ENCODE measurements at places on chromosomes 7 and 10.

DNA sequence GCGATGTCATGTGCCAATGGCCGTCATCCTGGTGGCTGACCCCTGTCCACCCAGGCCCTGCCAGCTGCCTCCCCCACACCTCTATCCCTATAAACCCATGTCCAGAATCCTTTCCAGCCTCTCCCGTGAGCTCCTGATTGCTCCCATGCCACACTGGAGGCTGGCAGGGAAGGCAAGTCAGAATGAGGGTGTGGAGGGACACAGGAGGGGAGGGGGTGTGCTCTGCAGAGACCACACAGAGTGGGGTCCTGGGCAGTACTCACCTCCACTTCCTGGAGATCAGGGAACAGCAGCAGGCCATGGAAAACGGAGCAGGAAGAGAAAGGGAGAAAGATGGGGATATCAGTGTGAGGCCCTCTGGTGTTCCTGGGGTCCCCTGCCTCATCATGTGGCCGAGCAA lies 15.7 kb downstream of the SPOCK2 start:
- DNase-seq, result no peak

DNA sequence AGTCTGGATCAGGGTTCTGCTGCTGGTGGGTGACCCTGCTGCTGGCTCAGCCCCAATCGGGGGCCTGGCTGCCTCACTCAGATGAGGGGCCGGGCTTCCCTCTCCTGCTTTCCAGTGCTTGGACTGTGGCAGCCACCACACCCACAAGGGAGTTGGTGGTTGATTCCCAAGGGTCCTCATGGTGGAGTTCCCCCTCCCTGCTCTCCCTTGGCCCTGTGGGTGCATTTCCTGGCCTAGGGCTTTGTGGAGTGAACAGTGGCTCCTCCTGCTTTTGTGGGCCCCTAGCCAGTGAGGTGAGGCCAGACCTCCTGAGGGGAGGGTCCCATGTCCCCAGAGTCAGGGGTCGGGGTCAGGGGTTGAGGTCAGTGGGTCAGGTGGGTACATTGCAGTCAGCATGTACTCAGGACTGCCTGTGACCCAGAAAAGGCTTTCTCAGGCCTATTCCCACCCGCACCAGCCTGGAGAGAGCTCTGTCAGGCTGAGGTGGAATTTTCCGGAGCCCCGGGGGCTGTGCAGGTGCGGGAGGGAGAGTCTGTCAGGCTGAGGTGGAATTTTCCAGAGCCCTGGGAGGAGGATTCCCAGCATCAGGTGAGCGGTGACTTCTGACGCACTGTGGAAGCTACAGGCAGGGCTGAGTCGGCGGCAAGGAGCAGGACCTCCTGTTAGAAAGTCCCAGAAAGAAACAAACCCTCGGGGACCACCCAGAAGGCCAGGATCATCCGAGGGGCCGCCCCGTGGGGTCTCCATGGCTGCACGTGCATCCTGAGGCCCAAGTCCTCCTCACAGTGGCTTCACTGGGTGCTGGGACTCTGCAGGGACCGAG lies 94.4 kb upstream of the INSIG1 start:
- DNase-seq, result no peak

- DNase-seq, result no peak
These were observed 87.2 kb upstream of the AGK start for GRCh38 chr7:141463986-141464385.

- no peak for DNase-seq
These were observed 171.2 kb downstream of the PTPRN2 start for GRCh38 chr7:158416283-158416933.

- no peak for DNase-seq
These were observed 12.0 kb downstream of the TBX20 start for GRCh38 chr7:35241884-35242283.

GRCh38 chr10:90784771-90785170 lies 73.1 kb downstream of the HTR7 start:
- no peak for DNase-seq

GRCh38 chr10:106931159-106931852 lies 233.2 kb downstream of the SORCS1 start:
- peak; percentile 37 for DNase-seq

GRCh38 chr10:101867931-101868330 lies 24.3 kb upstream of the KCNIP2 start:
- no peak for DNase-seq

GRCh38 chr10:132987671-132988571 lies 45.6 kb upstream of the CFAP46 start:
- DNase-seq, result peak; percentile 4

DNA sequence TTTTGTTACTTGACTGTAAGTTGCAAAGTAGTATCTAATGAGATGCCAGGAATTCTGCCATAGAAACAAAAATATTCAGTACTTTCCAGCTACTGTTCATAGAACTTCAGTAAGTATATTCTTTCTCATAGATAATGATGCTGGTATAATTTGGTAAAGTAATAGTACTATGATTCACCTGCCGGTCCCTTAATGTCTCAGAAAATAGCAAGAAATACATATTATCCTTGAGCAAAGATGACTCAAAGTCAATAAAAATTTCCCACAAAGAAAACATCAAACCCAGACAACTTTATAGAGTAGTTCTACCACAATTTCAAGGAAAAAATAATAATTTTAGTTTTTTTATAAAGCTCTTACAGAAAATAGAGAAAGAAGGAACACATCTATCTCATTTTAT lies 105.4 kb downstream of the EPDR1 start:
- no peak for DNase-seq

GRCh38 chr7:4819560-4820404 lies 42.0 kb downstream of the PAPOLB start:
- no peak for DNase-seq

- DNase-seq, result no peak
These were observed 34.2 kb downstream of the ADRB1 start for GRCh38 chr10:114077815-114078219.

GRCh38 chr10:130989670-130990232 lies 321.8 kb downstream of the TCERG1L start:
- no peak for DNase-seq

DNA sequence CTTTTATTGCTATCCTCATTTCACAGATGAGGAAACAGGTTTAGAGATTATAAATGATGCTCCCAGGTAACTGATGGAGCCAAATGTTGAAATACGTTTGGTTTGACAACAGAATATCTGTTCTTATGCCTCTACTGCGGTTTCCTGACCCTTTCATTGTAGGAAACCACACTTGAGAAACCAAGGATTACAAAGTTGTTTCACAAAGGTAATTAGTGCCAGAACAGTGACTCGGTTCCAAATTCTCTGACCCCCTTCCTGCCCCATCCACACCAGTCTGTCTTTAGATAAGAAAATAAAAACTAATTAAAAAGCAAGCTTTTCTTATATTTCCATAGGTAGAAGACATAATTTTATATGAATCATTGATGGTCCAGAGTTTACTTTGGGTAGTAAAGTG lies 393.7 kb upstream of the MBL2 start:
- DNase-seq, result no peak

- no peak for DNase-seq
These were observed 100.8 kb downstream of the ARHGAP21 start for GRCh38 chr10:24622781-24623301.

GRCh38 chr7:135246191-135246825 lies 12.7 kb downstream of the STRA8 start:
- DNase-seq, result no peak

GRCh38 chr10:116055917-116056252 lies 217.1 kb downstream of the GFRA1 start:
- no peak for DNase-seq

GRCh38 chr10:22333167-22333974 lies 11.9 kb upstream of the SPAG6 start:
- no peak for DNase-seq

DNA sequence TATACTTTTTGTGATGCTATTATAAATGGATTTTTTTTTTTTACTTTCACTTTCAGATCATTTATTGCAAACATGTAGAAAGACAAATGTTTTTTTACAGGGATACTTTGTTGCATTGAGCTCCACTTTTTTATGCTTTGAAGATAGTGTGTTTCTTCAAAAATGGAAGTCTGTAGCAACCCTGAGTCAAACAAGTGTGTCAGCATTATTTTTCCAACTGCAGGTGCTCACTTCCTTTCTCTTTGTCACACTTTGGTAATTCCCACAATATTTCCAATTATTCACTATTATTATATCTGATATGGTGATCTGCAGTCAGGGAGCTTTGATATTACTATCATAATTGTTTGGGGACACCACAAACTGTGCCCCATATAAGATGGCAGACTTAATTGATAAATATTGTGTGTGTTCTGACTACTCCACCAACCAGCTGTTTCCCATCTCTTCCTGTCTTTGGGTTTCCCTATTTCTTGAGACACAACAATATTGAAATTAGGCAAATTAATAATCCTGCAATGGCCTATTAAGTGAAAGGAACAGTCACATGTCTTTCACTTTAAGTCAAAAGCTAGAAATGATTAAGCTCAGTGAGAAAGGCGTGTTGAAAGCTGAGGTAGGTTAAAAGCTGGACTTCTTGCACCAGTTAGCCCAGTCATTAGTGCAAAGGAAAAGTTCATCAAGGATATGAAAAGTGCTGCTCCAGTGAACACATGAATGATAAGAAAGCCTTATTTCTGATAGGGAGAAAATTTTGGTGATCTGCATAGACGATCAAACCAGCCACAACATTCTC lies 231.3 kb upstream of the SH2B2 start:
- DNase-seq, result no peak

DNA sequence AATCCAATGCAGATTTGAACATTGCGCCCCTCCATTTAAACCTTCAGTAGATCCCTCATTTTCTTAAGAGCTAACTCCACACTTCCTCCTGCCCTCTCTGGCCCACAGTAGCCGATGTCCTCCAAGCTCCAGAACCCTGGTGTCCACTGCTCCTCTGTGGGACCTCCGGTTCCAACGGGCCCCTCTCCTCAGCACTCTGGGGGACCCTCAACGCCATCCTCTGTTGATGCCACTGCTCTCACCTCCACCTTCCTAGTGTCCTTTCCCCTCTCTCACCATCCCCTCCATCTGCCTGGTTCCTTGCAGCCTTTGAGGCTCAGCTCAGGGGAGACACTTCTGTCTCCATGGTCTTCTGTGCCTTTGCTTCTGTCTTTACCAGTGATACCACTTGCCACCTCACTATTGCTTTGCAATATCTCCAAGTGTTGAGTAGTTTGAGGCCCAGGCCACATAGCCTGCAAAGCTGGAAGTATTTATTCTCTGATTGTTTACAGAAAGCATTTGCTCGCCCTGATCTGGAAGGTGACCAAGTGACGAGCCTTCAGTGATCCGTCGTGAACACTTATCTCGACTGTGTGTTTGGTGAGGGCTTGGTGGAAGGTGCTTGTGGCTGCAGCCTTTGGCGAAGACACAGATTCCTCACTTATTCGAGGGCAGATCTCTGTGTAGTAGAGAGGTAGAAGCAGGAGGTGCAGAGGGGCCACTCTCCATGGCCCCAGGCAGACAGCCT lies 104.8 kb upstream of the SHH start:
- no peak for DNase-seq

DNA sequence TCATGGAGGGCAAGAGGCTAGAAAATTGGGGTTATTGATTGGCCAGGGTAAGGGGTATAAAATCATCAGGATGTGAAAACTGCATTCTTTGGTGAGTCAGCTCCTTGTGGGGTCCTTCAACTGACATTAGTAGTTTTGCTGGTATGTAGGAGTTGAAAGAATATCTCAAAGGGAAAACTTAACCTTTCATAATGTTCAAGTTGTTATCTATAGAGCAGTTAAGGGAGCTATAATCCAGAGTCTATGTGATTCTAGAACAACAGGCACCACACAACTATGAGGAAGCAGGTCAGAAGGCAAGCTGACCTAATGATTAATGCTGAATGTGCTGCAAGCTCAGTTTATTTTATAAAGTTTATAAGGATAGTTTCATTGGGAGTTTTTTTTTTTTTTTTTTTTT lies 13.7 kb downstream of the PRPS1L1 start:
- DNase-seq, result no peak

- DNase-seq, result no peak
These were observed 46.5 kb downstream of the INHBA start for GRCh38 chr7:41656366-41656765.

- no peak for DNase-seq
These were observed 270.3 kb upstream of the SORCS1 start for GRCh38 chr10:107434854-107435253.

- DNase-seq, result no peak
These were observed 387.3 kb upstream of the LRGUK start for GRCh38 chr7:133739817-133740216.

DNA sequence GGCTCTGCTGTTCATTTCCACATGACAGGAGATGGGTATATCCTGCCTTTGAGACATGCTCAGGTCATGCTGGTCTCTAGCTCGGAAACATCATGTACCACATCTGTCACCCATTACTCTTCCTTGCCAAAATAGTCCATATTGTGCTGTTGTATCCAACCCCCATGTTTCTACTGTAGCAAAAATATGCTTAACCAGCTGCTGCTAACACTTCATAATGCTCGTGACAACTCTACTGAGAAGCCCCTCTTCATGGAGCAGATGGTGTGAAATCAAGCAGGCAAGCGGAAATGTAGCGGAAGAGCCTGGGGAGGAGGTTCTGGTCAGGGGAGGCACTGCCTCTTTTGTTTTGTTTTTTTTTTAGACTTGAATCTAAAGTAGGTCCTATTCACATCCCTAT lies 82.9 kb downstream of the NPY start:
- DNase-seq, result no peak

DNA sequence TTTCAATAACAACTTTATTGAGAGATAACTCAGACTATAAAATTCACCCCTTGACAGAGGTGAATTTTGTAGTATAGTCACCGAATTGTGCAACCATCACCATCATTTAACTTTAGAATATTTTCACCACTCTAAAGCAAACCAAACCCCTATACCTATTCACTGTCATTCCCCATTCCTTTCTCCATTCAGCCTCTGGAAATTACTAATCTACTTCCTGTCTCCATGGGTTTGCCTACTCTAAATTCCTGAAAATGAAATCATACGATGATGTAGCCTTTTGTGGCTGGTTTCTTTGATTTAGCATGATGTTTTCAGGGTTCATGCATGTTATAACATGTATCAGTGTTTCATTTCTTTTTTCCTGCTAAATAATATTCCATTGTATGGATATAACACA lies 15.6 kb upstream of the LMTK2 start:
- no peak for DNase-seq

DNA sequence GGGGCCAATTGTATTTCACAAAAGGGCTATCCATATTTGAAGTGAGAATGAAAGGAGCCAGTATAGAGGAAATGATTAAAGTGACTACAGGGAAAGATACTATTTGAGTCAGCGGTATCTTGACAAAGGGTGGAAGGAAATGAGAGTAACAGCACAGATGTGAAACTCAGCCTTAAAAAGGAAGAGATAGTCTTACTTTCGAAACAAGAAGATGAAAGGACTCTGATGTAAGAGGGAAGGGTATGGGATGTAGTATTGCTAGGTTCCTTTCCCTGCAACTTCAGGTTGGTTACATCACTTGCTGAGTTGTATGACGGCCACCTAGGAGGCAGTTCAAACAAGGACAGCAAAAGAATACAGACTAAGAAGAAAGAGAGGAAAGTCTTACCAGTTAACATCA lies 13.7 kb downstream of the CISD1 start:
- DNase-seq, result peak; percentile 61

GRCh38 chr10:33134011-33134751 lies 176.2 kb upstream of the ITGB1 start:
- DNase-seq, result no peak

Measured in RPMI8226 (cell line).